Nasal cavity respiratory epithelium epithelial cell of viscerocranial mucosa (primary cell): ENCODE measurements at places on chromosomes 13 and 19. TPM values are rescaled to one million over a fixed set of nuclear protein-coding genes. Genes with fewer than 3 reads are reported as not detected.

Gene CNN1
- total RNA-seq = 2.3 TPM in 1 of 2 replicates, not detected in the other

Gene NXNL1
- total RNA-seq = not detected in 2 replicates

Gene PGLYRP1
- total RNA-seq = not detected in 2 replicates

Gene CFAP97D2
- not detected in 2 replicates for total RNA-seq

Gene CYP2A6
- not detected in 2 replicates for total RNA-seq

Gene HCN2
- total RNA-seq = 0.34 and 1.3 TPM in 2 replicates
